ENCODE measurements at places on chromosomes 11 and 22. TPM values are rescaled to one million over a fixed set of nuclear protein-coding genes. Genes with fewer than 3 reads are reported as not detected.

Gene SMTN
- 144 TPM for total RNA-seq

DNA sequence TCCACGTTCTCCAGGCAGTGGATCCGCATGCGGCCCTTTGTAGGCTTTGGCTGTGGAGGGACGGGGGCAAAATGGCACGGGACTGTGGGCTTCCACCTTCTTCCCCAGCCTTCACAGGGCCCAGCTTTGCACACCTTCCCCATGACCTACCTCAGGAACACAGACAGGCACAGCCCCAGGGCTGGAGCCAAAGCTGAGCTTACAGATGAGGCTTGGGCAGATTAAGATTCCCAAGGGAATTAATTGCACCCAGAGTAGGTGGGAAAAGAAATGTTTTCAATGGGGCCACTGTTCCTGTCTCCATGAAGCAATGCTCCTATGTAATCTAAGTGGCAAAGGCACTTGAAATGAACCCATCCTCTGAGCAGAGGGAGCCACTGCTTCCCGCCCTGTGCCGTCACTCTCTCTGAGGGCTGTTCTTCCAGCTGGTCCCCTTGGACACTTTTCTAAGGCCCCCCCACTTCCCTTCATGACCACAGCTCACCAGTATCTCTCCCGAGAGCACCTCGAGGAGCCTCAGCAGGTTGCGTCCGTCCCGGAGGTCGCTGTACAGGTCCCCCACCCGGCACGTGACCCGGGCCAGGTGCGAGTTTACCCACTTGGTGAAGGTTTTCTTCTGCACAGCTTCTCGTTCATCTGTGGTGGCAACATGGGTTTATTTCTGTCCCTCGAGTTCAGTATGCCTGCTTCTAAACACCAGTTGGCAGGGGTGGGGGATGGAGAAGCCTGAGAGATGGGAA lies 13.5 kb downstream of the SPTBN2 start:
- no peak for DNase-seq

Gene OR51E1
- total RNA-seq, result 4.3 TPM

DNA sequence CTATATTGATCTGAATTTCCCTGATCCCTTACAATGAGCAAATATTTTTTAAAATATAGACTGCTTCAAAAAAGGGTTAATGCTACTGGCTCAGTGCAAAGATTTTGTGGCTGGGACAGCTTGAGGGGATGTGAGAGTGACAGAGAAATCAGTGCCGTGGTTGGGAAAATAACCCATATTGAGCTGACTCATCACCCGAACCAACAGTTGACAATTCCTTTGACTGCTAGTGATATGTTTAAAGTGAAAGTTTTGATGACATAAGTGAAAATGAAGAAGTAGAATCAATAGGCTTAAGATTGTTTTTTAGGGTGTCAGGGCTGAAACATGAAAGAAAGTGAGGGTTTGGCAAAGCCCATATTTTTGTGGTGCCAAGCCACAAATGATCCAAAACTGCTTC lies 257.1 kb upstream of the TENM4 start:
- DNase-seq, result no peak
